Frontal cortex (tissue), 4 donors: ENCODE measurements at places on chromosomes 1 and 21. TPM values are rescaled to one million over a fixed set of nuclear protein-coding genes. Genes with fewer than 3 reads are reported as not detected.

- no peak for DNase-seq
These were observed 51.7 kb downstream of the CAPZB start for GRCh38 chr1:19433719-19433998.

- DNase-seq = peak; percentile 49
These were observed 6.6 kb upstream of the ETV3L start for GRCh38 chr1:157105988-157106812.

DNA sequence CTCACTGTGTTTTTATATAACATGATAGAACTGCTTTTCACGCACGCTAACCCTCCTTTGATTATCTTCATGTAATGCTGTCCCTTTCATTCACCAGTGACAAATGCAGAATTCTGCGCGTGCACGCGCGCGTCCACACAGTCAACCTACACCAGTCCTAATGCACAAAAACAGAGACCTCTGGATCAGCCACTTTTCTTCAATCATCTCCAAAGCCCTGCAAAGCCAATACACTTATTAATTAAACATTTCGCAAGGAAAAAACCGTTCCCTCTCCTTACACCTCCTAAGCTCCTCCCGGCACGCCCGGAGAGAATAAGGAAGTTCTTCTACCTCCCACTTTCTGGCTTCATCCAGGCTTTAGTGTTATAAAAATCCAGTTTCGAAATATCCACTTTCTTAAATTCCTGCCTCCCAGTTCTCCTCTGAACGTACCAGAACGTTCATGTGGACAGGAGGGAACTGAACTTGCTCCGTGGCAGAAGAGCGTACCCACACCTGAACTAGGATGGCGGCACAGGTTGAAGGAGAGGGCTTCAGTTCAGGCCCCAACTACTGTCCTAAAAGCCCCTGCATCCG lies 4.6 kb downstream of the LMX1A start:
- no peak for DNase-seq

The LRRC52 gene
- not detected for total RNA-seq

DNA sequence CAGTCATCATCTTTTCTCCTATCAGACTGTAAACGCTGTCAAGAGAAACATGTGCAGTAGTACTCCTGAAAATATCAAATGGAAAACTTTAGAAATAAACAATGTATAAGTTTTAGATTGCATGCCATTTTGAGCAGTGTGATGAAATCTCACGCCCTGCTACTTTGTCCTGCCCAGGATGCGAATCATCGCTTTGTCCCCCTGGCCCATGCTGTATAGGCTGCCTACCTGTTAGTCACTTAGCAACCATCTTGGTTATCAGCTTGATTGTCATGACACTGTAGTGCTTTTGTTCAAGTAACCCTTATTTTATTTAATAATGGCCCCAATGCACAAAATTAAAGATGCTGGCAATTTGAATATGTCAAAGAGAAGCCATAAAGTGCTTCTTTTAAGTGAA lies 363.0 kb downstream of the ZP4 start:
- no peak for DNase-seq

The NR0B2 gene
- not detected for total RNA-seq
